ENCODE measurements at places on chromosomes 6 and 20.
A peak's percentile ranks its signal among the peaks of the same experiment; 100 is the strongest.

DNA sequence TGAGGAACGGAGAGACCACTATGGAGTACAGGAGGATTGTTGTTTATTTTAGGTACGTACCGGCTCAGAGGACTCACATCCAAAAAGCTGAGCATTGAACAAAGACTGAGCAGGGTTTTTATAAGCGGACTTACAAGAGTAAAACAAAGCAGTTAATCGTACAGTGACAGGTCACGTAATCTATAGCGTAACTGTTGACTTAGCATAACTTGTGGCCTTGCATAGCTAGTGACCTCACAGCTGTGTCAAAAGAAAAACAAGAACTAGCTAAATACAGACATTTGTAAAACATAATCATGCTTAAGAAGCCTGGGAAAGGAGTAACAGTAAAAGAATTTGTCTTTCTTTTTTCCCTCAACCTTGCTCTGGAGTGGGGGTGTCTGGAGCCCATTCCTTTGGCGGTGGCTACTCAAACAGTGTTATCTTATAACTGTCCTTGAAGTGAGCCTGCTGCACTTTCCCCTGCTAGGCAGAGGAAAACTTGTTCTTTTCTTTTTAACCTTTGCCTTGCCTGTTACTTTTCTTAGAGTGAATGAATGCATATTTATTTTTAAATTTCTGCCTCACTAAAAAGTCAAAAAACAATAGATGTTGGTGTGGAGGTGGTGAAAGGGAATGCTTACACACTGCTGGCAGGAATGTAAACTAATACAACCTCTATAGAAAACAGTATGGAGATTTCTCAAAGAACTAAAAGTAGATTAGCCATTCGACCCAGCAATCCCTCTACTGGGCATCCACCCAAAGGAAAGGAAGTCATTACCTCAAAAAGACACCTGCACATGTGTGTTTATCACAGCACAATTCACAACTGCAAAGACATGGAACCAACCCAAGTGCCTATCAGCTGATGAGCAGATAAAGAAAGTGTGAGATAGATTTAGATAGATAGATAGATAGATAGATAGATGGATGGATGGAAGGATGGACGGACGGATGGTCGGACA lies 109.0 kb downstream of the TAF4 start:
- DNase-seq: no peak

DNA sequence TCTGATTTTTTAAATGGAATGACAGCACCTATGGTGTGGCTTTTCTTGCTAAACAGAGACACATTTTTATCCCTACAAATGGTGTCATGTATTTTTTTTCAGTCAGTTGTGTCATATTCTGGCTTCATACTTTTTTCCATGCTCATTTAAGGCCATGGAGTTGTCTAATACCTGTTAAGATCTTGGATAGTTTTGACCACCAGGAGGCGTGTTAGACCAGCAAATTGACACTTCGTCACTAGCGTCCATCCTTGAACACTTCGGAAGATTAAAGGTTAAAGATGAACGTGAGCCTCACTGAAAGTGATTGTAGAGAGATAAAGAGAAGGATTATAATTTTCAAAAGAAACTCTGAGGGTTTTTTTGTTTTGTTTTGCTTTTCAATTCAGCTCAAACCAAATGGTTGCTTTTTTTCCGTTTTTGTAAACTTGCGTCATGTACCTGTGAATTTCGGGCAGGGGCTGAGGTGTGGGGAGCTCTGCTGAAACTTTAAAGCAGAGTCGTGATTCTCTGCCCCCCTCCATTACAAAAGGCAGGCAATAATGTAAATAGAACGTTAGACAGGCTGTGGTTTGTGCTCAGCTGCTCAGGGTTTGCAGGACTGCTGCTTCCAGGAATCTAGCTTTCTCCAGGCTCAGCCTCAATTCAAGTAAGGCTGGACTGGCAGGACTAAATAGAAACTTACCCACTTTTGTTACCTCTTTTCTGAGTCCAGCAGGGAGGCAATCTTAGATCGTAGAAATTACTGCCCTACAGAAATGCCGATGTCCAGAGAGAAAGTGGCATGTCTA lies 245.1 kb downstream of the FOXA2 start:
- DNase-seq: peak; percentile 9

- no peak for DNase-seq
These were observed 58.5 kb upstream of the ATXN1 start for GRCh38 chr6:16819752-16820151.

- DNase-seq: no peak
These were observed 992.4 kb upstream of the EYS start for GRCh38 chr6:66699385-66699784.

DNA sequence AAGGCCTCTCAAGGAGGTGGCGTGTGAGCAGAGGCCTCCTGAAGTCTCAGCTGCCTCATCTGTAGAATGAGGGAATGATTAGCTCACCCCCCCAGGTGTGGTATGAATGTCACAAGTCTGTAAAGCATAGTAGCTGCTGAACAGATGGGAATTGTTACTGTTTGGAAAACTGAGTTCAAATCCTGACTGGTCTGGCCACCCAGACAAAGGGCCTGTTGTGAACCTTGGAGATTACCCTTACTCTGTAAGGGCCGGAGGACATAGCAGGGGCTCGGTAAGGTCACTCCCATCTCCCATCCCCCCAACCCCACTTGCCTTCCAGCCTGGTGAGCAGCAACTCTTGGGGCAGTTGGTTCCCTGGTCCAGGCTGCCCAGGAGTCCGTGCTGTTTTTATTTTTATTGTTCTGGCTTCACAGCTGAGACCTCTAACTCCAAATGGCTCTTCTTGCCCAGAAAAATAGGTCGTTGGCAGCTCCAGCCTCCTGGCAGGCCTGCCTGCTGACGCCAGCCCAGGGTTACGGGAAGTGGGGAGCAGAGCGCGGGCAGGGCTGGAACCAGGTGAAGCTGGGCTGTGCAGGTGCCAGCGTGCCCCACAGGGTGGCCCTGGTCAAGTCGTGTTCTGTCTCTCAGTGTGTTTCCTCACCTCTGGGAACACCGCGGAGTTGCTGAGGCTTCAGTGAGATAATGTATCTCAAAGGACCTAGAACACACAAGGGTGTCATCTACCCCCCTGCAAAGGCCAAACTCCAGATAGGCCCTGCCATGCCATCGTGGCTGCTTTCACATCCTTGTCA lies 4.5 kb upstream of the SIRPA start:
- no peak for DNase-seq

DNA sequence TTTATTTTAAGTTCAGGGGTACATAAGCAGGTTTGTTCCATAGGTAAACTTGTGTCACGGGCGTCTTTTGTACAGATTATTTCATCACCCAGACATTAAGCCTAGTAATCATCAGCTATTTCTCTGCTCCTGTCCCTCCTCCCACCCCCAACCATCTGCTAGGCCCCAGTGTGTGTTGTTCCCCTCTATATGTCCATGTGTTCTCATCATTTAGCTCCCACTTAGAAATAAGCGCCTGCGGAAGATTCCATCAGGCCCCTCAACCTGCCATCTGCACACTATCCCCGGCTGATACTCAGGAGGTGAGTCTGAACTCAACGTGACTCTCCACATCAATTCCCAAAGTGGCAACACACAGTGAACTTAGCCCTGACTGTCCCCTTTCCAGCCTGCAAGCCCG lies 228.0 kb upstream of the SYNDIG1 start:
- DNase-seq: no peak

DNA sequence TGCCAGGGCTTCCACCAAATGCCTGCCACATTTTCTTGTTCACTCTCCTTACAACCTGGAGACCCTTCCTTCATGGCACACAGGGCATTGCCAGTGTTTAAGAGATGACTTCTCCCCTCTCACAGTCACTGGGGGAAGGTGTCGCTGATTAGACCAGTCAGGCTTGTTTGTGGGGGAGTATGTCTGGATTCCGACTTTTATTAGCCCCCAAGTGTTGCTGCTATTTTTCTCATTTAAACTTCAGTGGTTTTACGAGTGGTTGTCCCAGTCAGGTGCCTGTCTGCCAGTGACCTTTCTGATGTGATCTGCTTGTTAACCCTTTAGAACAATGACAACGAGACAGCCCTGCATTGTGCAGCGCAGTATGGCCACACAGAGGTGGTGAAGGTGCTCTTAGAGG lies 92.3 kb downstream of the ANKS1A start:
- DNase-seq: no peak

- no peak for DNase-seq
These were observed 420.5 kb upstream of the SULF2 start for GRCh38 chr20:48205786-48206185.

GRCh38 chr6:151682922-151683321 lies 124.6 kb upstream of the ESR1 start:
- no peak for DNase-seq

DNA sequence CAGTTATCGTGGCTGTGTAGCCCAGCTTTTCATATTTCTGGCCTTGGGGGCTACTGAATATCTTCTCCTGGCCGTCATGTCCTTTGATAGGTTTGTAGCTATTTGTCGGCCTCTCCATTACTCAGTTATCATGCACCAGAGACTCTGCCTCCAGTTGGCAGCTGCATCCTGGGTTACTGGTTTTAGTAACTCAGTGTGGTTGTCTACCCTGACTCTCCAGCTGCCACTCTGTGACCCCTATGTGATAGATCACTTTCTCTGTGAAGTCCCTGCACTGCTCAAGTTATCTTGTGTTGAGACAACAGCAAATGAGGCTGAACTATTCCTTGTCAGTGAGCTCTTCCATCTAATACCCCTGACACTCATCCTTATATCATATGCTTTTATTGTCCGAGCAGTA lies 475 bp downstream of the OR2B6 start:
- DNase-seq: no peak

GRCh38 chr6:166251655-166252054 lies 56.5 kb downstream of the PRR18 start:
- no peak for DNase-seq

GRCh38 chr6:35230498-35230897 lies 16.7 kb downstream of the SCUBE3 start:
- DNase-seq: no peak

DNA sequence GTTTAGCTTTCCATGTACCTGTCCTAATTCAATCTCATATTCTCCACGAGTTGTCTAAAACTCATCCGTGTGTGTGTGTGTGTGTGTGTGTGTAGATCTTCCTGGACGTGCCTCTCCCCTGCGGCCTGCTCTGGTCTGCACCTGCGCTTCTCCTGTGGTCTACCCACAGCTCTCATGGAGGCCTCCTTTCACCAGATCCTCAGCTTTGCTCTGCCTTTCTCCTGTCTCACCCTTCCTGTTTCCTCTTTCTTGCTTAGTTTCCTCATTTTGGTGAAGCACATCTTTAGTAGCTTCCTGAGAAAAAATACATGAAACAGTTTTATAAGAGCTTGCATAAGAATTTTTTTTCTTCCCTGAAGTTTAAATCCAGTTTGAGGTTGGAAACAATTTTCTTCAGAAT lies 18.1 kb downstream of the SLX4IP start:
- no peak for DNase-seq

DNA sequence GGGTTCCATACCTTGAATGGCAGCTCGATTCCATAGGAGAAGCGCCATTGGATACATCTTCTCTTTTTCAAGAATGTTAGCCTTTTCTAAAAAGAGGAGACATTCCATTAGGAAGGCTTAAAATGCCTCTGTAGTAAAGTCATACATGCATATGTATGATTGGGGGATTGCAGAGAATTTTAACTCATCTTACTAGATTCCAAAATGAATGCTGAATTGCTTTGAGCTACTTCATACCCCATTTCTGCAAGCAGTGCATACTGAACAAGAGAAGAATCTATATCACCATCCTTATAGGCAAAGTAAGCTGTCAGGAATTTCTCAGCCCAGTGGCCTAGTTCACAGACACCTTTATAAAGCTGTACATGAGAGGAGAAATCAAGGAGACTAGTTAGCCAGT lies 80.3 kb downstream of the NDUFAF5 start:
- no peak for DNase-seq

GRCh38 chr20:63071541-63072181 lies 64.9 kb upstream of the BHLHE23 start:
- no peak for DNase-seq

DNA sequence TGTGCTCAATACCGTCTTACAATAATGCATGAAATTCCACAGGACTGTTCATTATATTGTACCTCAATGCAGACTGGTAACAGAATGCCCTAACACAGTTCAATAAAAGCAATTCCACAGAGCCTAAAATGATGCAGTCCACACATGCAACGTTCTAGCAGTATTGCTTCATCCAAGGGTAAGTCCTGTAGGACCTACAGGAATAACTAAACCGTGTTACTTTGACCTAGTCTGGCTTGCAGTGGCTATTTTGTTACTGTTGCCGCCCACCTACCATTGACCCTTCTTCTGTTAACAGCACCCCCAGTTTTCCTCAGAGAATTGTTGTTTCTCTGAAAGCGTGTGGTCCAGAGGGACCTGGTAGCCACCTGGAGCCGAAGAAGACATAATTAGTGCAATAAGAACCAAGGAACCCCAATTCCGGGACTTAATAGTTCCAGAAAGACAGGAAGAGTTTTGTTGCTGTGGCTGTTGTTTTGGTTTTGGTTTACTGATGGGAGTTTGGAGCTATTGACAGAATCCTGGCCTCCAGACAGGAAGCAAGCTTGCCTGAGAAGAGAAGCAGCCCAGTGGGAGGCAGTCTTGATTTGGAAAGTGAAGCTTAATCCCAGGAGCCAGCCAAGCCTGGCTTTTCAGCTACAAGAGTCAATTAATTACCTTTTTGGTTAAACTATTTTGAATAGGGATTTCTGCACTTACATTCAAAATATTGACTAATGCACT lies 91.3 kb downstream of the FRK start:
- peak; percentile 1 for DNase-seq

GRCh38 chr6:43575105-43575771 lies 600 bp downstream of the XPO5 start:
- DNase-seq: no peak

DNA sequence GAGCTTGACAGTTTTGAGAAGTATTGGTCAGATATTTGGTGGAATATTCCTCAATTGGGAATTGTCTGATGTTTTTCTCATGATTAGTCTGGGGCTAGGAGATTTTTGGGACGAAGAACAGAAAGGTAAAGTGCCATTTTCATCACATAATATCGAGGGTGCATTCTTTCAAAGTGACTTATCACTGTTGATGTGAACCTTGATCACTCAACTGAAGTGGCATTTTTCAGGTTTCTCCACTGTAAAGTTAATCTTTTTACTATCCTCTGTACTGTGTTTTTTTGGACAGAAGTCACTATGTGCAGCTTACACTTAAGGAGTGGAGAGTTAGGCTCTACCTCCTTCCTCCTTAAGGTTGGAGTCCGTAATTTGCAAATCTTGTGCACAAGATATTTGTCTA lies 39.2 kb downstream of the PTCHD4 start:
- no peak for DNase-seq

- DNase-seq: no peak
These were observed 14.1 kb upstream of the CALHM6 start for GRCh38 chr6:116447052-116447451.

DNA sequence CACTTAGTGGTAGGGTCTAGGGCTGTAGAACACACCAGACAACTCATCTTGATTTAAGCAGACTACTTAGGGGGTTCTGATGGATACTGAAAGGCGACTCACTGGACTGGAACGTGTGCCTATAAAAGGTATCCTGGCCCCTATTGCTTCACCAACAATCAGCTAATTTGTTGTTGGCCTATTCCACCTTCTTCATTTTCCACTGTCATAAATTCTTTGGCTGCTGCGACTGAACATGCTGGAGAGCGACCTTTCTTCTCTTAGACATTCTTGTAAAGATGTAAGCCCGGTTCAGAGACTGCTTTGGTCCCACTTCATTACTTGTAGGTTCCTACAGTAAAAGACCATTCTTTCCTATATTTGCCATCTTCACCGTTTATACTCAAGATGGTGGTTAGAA lies 609.9 kb upstream of the CITED2 start:
- DNase-seq: no peak

- DNase-seq: peak; percentile 95
These were observed 38.5 kb upstream of the AHI1 start for GRCh38 chr6:135535989-135536414.

All from retinal pigment epithelial cell (primary cell).